ENCODE measurements at places on chromosomes 1 and 21. TPM values are rescaled to one million over a fixed set of nuclear protein-coding genes. Genes with fewer than 3 reads are reported as not detected.

TMEM35B gene
- total RNA-seq: 4.2 TPM

DNA sequence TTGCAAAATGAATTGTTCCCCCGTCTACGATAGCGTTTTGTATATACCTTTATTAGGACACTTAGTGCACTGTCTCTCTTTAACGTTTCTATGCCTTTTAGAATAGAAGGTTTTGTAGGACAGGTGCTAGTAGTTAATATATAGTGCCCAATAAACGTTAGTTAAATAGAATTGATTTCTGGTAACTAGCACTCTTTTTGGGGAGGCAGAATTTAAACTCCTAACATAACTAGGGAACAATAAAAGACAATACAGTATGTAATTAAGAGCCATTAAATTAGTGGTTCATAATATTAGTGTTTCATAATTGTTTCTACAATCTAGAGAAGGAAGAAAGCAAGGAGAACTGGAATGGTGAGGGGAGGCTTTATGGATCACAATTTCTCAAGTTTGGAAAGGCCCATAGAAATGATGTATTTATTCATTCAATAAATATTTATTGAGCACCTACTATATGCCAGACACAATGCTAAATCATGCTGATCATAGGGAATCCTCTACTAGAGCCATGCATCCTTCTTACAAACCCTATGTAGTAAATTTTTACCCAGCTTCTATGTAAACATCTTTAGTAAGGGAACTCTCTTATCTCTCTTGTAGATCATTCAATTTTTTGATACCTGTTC lies 742 bp downstream of the POLR3GL start:
- ATAC-seq: no peak

HPCAL4 gene
- not detected for total RNA-seq

DNA sequence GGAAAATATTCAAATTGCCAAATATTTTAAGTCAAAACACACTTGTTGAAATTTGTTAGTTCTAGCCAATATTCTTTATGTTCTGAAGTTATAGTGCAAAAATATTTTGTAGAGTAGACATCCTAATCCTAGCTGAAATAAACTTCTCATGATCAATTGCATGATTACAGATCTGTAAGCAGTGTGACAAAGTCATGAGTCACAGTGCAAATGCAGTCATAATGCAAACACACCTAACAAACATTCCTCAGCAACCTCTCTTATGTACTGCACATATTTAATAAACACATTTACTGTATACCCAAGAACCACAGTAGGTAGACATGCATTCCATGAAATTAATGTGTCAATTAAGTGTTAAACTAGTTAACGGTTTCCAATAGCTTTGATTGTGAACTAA lies 1857.4 kb downstream of the NCAM2 start:
- no peak for ATAC-seq

- ATAC-seq: no peak
Measured at GRCh38 chr1:167184081-167184480, 36.6 kb upstream of the POU2F1 start.

NCAM2 gene
- total RNA-seq: not detected

GRCh38 chr1:33110477-33110876 lies 29.5 kb downstream of the AZIN2 start:
- no peak for ATAC-seq

DNA sequence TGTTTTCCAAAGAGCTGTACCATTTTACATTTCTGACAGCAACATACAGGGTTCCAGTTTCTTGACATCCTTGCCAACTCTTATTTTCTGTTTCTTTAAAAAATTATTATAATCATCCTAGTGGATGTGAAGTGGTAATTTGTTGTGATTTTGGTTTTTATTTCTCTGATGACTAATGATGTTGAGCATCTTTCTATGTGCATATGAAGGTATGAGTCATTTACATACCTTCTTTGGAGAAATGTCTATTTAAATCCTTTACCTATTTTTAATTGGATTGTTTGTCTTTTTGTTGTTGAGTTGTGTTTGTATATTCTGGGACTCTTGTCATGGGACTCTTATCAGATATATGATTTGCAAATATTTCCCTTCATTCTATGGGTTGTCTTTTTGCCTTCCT lies 20.8 kb upstream of the MPC2 start:
- no peak for ATAC-seq

GRCh38 chr1:30024411-30025195 lies 698.8 kb downstream of the MATN1 start:
- no peak for ATAC-seq

- no peak for ATAC-seq
Measured at GRCh38 chr1:34320053-34320669, 143.5 kb downstream of the C1orf94 start.

DNA sequence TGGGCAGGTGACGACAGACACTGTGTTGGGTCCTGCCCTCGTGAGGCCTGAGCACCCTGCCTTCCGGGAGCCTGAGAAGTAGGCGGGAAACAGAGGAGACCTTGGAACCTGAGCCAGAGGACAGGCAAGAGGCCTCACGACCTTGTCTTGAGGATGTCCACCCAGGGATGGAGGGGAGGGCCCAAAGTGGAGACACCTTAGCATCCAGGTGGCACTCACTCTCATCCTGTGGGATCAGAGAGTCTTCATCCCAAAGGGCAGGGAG lies 347.2 kb downstream of the NPHP4 start:
- ATAC-seq: no peak

- ATAC-seq: no peak
Measured at GRCh38 chr1:184393962-184394361, 7.1 kb downstream of the C1orf21 start.

GRCh38 chr1:33836911-33837310 lies 27.0 kb upstream of the HMGB4 start:
- ATAC-seq: no peak

FHAD1 gene
- total RNA-seq: 0.32 TPM

TFF2 gene
- not detected for total RNA-seq

DNA sequence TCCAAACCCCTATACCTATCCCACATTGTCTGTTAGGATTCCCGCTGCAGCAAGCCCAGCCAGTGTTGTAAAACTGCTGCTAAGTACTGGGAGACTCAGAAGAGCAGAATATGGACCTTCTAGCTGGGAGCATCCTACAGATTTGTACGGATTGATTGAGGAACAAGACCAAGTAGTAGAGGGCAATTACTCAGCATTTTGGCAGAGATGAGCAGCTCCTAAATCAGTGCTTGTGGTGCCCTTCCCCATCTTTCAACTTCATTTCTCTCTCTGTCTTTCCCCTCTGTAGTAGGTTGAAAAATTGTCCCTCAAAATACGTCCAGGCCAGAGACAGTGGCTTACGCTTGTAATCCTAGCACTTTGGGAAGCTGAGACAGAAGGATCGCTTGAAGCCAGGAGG lies 37.3 kb upstream of the HTR1D start:
- no peak for ATAC-seq

DNA sequence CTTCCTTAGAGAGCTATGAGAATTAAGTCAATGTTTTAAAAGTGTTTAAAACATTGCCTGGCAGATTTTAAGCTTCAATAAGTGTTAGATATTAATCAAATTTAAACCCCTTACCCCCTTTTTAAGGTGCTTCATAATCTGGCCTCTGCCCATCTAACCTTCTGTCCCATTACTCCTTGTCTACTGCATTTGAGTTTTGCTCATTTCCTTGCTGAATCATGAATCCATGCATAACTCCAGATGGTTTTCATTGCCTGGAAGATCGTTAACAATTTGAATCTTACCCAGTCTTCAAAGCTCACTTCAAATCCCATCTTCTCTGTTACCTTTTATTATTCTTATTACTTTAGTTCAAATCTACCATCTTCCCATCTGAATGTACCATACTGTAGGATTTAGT lies 4.6 kb downstream of the HJV start:
- ATAC-seq: no peak

DNA sequence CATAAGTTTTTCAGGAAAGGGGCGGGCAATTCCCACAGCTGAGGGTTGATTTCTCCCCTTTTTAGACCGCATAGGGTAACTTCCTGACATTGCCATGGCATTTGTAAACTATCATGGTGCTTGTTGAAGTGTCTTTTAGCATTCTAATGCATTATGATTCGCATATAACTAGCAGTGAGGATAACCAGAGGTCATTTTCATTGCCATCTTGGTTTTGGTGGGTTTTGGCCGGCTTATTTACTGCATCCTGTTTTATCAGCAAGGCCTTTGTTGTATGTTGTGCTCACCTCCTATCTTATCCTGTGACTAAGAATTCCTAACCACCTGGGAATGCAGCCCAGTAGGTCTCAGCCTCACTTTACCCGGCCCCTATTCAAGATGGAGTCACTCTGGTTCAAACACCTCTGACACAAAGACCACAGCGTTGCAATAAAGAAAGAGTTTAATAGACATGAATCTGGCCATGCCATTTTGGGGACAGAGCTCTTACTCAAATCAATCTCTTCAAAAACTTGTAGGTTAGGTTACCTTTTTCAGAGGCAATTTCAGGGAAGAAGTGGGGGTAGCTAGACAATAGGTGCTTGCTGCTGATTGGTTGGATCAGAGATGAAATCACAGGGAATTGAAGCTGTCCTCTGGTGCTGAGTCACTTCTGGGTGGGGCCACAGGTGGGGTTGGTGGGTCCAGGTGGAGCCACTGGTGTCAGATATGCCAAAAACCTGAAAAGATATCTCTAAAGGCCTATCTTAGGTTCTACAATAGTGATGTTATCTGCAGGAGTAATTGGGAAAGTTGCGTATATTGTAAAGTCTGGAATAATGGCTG lies 23.3 kb downstream of the TBX19 start:
- ATAC-seq: no peak

DNA sequence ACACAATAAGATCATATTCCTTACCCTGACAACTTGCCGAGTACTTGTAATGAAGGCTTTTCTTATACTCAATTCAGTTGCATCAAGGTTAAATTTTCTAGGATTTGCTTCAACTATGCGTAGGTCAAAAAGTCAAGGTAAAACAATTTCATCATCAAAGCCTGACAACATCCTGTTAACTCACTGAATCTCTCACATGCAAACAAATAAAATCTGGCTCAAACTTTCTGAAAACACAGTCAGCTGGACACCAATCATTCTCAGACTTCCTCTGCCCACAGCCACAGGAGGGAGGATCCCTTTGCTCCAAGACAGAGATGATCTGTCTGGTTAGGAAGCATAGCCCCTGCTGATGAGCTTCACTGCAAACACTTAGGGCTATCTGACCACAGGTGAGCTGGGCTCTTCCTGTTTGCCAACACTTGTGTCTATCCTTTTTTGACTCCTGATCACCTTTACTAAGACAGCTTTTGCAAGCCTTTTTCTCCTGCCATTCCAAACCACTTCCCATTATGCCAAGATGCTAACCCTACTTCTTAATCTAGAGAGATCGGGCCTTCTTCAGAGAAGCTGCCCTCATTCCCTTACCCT lies 20.0 kb downstream of the STX6 start:
- ATAC-seq: no peak

SDC3 gene
- 3.3 TPM for total RNA-seq

DNA sequence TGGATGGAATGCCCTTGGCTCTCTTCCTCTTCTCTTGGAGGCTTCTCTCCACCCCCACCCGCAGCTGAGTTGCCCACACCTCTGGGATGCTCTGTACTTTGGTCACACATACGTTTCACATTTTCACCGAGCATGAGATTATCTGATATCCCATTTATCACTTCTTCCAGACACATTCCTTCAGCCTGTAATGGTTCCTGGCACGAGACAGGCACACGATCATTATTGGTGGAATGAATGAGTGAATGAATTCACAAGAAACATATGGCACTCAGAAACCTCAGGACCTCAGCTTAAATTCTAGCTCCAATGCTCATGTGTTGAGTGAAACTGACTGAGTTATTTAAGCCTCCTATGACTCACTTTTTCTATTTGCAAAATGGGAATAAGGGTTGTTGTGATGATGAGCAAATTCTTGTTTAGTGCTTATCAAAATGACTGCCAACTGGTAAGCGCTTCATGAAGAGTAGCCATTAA lies 242.7 kb upstream of the JUN start:
- ATAC-seq: no peak

Data from esophagus mucosa (tissue), 1 donor.